ENCODE measurements at places on chromosomes 3 and 15. TPM values are rescaled to one million over a fixed set of nuclear protein-coding genes. Genes with fewer than 3 reads are reported as not detected.

The HRG gene
- not detected for total RNA-seq

The SPCS1 gene
- total RNA-seq, result 89.6 TPM

The C15orf39 gene
- total RNA-seq, result 80.0 TPM

The PLSCR5 gene
- not detected for total RNA-seq

The CD200 gene
- total RNA-seq, result 42.1 TPM

The CRYGS gene
- total RNA-seq, result 3.9 TPM

The GOLGA8N gene
- total RNA-seq, result 0.69 TPM

The LARP6 gene
- total RNA-seq, result 17.5 TPM

The MST1R gene
- 6.5 TPM for total RNA-seq

The P3H2 gene
- total RNA-seq, result 5.3 TPM

The CCRL2 gene
- not detected for total RNA-seq

The GJD2 gene
- 0.27 TPM for total RNA-seq

The CA12 gene
- total RNA-seq, result 0.58 TPM

The CDCP1 gene
- 15.3 TPM for total RNA-seq

The TUSC7 gene
- not detected for total RNA-seq

The IL16 gene
- 0.38 TPM for total RNA-seq

The THAP10 gene
- 4.5 TPM for total RNA-seq

The NOX5 gene
- not detected for total RNA-seq

The HHATL gene
- not detected for total RNA-seq

The CTXN2 gene
- 0.38 TPM for total RNA-seq

The TM4SF1 gene
- 2.3 TPM for total RNA-seq

The ADPRH gene
- 3.7 TPM for total RNA-seq

The FAM162A gene
- total RNA-seq, result 52.5 TPM

The RYR3 gene
- total RNA-seq, result 0.07 TPM

The PLA2G4E gene
- total RNA-seq, result 0.09 TPM

The SHF gene
- total RNA-seq, result 61.7 TPM

The SI gene
- 2.0 TPM for total RNA-seq

The RASGRP1 gene
- total RNA-seq, result 1.5 TPM

The TFDP2 gene
- 94.5 TPM for total RNA-seq

The LRRIQ4 gene
- total RNA-seq, result 0.31 TPM

The GOLGA6L1 gene
- total RNA-seq, result not detected

The WDR49 gene
- 0.91 TPM for total RNA-seq

The H1-8 gene
- total RNA-seq, result not detected

The FBXO40 gene
- not detected for total RNA-seq

The GOLGA8Q gene
- total RNA-seq, result not detected

The DISP2 gene
- total RNA-seq, result 1.0 TPM

The HEXA gene
- 67.4 TPM for total RNA-seq

The PPIP5K1 gene
- 52.1 TPM for total RNA-seq

The ASB14 gene
- total RNA-seq, result not detected

The SLC6A20 gene
- total RNA-seq, result not detected

The SAMMSON gene
- 0.17 TPM for total RNA-seq

The C3orf20 gene
- total RNA-seq, result 0.19 TPM

The EFL1 gene
- total RNA-seq, result 30.3 TPM
